ENCODE measurements at places on chromosomes 3 and 15.

DNA sequence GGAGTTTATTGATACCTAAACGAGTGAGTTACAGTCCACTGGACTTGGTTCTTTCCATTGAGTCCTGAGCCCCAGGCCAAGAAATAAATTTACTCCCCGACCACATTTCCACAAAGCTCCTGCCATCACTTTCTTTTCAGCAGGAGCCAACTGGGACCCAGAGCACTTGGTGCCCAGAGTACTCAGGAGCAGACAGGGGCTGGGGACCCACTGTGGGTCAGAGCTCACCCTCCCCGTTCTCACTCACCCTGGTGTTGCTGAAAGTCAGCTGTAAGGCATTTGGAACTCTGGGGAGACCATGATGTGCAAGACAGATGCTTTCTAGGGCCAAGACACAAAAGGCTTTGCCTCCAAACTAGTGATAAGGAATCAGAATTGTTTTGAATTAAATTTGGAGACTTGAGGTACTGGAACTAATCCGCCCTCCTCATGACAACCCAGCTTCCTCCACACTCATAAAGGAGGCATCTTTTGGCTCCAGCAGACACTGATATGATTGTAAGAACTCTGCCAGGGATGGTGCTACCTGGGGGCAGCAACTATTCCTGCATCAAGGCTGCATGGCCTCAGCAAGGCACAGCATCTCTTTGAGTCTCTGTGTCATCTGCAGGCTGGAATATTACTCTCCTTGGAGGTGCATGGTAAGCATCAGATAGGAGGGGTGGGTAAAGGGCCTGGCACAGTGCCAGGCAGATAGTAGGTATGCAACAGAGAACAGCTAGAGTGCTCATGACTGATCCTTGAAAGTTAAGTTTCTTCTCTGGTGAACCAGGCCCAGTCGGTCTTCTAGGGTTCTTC is 7.3 kb upstream of the CAMK1 start:
- DNase-seq = no peak

DNA sequence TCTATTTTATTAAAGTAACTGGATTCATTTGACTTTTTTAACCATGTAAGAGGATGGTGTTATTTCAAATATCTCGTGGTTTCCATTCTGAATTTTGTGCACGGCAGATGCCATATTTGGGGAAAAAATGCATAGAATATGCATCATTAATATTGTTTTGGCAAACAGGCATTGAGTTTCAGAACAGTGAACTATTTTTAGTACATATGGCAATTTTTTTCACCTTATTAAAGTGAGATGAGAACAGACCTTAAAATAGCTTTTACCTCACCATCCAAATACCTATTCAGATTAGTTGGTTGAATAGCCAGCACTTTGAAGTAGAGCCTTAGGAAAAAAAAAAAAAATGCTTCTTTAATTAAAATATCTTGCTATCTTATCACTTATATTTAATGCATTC is 117.3 kb upstream of the FLNB start:
- no peak for DNase-seq

DNA sequence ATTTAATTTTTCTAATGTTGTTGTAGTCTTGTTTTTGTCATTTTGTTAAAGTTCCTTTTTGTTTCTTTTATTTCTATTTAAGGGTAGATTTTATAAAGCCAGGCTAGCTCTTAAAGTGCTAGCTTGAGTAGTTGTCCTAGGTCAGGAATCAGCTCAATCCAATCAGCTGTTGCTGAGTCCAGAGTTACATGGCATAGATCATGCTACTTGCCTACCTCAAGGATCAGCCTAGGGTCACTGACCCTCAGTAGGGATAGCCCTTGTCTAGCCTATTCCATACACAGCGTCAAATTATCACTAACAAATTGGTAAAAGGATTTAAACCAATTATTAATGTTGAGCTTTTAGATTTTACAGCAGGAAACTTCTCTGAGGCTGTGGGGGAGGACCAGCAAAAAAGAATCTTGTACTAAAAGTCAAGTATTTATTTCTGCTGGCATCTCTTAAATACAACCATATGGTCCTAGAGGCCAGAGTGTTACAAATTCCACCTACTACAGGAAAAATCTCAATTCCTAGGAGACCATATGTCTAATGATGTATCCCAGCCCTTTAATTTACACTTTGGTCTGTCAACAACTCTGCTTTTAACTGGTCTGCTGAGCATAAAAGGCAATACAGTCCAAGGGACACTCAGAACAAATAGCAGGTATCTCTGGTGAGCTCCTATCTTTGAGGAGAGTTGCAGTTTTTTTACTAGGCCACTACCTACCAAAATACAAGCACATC is 138.3 kb upstream of the PTPRG start:
- no peak for DNase-seq

DNA sequence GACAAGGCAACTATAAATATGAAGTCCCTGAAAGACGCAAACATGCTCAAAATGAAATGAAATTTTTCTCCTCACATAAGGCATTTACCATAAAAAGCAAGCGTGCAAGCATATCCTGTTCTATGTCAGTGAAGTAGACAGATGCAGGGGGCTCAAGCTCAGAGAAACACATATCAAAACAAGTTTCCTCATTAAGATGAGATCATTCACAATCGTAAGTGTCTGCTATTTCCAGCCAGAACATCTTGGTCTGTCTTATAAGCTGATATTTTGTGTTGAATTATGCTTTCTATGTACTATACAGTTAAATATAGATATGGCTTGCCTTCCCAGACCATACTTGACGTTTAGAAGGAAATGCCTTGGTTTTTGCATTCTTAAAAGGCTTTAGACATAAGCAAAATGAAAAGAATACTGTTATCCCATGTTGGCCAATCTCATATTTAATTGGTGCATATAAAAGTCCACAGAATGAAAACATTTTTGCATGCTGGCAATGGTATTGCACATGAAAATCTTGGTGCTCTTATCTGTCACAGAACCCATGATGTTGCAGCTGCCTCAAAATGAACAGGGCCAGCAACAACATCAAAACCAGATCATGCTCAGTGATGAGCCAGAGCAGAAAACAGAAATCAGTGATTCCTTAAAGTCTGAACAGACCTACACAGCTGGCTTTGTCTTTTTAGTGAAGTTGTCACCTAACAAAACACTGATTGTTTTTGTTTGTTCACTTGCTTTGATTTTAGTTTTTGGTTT is 65.4 kb downstream of the SIDT1 start:
- DNase-seq = no peak

DNA sequence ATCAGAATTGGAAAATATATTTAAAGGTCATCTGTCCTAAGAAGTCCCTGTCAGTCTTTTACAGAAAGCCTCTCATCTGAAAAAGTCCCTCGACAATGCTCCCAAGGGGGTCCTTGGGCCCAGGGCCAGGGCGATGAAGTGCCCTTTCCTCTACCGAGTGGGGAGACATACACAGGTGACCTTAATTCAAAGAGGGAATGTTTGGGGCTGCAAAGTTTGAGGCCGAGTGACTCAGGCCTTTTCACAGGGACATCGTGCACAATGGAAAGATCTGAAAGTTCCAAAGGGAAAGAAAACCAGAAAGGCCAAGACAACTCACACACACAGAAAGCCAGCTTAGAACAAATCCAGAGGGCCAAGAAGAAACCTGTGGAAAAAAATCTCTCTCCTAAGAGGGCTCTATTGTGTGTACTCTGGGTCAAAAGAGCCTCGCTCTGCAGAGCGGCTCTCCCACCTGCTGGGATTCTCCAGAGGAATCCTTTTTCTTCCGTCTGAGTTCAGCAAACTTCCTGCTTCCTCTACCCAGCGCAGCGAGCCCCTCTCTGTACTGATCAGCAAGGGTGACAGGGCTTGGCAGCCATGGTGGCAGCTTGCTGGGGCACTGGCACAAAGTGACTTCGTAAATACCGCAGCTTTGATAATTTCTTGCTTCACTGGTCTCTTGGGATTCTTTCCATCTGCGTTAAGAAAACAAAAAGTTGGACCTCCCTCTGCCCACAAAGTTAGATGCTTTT is 259.1 kb downstream of the OPA1 start:
- DNase-seq = no peak
